ENCODE measurements at places on chromosomes 11 and 22. TPM values are rescaled to one million over a fixed set of nuclear protein-coding genes. Genes with fewer than 3 reads are reported as not detected.

DNA sequence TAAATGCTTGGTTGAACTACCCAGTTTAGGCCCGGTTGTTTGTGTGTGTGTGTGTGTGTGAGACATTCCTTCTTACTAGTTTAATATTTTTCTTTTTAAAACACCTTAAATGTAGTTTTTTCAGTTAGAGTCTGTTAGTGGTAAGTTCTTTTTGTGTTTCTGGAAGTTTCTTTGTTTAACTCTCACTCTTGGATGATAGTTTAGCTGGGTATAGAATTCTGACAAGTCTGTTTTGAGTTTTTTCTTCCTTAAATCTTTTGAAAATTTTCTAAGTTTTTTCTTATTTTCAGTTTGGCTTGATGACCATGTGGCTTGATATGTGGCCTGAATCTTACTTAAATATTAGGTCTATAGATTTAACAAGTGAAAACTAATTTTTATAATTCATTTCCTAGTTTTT, 60.1 kb downstream of the PDE3B start:
- DNase-seq, result no peak

The SOX10 gene
- total RNA-seq, result not detected

The MS4A6E gene
- not detected for total RNA-seq

DNA sequence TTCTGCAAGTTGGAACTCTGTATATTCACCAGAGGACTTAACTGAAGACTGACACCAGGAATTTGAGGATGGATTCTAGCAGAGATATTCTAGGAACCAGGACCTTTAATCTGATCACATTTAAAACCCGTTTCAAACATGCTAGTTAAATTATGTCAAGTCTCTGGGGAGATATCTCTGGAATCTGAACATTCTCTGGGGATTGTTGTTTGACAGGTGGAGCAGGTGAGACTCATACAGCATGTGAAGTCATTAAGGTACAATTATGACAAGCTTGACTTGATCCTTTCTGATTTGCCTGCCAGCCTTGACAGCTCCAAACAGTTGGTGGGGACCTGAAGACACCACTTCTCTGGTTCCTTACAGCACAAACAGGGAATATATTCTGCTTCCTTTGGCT, 100.3 kb downstream of the FAT3 start:
- no peak for DNase-seq

GRCh38 chr22:31623592-31624304, 38.3 kb downstream of the PISD start:
- no peak for DNase-seq

GRCh38 chr11:13277768-13278608, at the start of gene BMAL1:
TSS of gene BMAL1 (plus strand) at chr11:13277790. CDS start at chr11:13354309, 76,519 bp downstream.
- peak; percentile 39 for DNase-seq

DNA sequence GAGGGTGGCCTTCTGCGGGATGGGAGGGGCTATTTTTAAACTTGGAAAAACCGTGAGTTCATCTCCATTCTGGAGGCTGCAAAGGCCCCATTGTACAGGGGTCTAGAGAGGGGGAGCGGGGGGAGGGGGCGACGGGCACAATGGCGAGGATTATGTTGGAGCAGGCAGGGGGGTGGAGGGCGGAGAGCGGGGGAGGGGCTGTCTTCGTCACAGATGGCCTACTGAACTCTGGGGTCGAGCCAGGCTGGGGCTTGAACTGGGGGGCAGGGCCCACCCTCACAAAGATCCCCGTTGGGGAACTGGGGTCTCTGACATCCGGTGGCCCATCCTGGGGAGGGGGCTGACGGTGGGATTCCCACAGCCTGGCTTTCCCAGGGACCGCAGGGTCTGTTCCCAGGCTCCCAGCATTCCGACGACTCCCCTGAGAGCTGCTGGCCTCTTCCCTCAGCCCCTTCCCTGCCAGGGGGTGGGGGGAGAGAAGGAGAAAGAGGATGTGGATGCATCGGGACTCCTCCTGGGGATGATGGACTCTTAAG, 3.4 kb upstream of the MCAM start:
- no peak for DNase-seq

The C11orf91 gene
- total RNA-seq, result 0.11 TPM

- no peak for DNase-seq
Measured at GRCh38 chr22:49086181-49086580, 741.5 kb downstream of the BRD1 start.

GRCh38 chr11:94790661-94791180, 22.6 kb downstream of the AMOTL1 start:
- DNase-seq, result peak; percentile 94

GRCh38 chr22:35044607-35045390, 21.2 kb upstream of the ISX start:
- DNase-seq, result peak; percentile 63

DNA sequence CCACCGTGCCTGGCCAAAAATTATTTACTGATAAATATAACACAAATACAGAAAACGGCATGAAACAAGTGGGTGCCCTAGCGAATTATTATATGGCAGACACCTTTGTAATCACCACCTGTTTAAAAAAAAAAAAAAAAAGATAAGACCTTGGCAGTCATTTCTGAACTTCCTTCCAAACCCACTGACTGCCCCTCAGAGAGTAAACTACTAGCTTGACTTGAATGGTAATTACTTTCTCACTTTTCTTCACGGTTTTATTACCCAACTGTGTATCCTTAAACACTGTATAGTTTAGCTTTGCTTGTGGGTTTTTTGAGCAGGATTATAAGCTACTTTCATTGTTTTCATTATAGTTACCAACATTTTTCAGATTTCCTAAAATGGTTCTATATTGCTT, 23.7 kb downstream of the SFI1 start:
- no peak for DNase-seq

The C22orf42 gene
- not detected for total RNA-seq

GRCh38 chr11:74311352-74311926, at the start of gene P4HA3:
TSS of gene P4HA3 (minus strand) at chr11:74311640. CDS start at chr11:74311611, 29 bp downstream.
- DNase-seq, result no peak

DNA sequence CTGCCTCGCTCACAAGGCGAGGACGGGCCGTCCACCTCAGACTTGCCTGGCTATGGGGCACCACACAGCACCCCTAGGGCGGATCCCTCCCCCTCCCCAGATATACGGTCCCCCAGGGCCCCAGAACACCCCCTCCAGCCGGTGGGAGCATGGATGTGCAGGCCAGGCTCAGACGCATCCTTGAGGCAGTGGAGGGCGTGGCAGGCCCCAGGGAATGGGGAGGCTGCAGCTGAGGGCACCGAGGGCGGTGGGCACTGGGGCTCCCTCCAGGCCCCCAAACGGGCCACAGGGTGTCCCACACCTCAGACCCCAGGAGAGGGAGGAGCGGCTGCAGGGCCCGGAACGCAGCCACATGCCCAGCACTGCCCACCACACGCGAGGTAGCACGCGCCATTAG, 12.1 kb downstream of the TTLL8 start:
- no peak for DNase-seq

DNA sequence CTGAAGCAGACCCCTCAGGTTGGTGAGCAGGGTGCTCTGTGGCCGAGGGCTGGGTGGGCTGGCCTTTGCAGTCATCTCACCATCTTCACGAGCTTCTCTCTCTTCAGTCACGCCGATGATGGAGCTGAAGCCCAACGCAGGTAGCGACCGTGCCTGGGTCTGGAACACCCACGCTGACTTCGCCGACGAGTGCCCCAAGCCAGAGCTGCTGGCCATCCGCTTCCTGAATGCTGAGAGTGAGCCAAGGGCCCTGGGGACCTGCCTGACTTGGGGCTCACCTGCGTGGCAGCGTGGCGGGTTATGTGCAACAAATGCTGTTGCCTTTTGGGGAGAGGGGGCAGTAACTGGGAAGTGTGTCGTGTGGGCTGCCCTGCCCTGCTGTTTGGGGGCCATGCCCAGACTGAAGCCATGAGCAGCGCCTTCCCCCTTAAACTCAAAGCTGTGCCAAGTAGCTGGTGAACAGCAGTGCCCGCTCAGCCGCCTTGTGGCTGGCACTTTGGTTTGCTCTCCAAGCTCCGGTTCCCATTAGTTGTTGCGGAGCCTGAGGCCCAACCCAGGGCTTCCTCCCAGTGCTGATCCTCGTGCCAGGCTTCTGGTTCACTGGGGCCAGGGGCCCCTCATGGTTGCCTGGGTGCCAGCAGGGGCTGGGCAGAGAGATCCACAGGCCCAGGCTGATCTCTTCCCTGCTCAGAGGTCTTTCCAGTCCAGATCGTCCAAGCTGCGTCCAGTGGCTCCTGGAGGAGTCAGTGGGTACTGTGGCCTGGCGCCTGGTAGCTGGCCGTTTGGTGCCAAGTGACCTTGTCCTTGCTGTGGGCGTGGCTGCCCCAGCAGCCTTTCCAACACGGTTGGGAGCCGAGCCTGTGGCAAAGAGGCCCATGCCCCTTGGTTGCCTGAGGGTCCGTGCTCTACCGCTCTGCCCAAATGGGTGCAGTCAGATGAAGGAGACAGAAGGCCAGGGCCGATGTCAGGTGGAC, 6.1 kb upstream of the ZDHHC8 start:
- DNase-seq, result no peak

DNA sequence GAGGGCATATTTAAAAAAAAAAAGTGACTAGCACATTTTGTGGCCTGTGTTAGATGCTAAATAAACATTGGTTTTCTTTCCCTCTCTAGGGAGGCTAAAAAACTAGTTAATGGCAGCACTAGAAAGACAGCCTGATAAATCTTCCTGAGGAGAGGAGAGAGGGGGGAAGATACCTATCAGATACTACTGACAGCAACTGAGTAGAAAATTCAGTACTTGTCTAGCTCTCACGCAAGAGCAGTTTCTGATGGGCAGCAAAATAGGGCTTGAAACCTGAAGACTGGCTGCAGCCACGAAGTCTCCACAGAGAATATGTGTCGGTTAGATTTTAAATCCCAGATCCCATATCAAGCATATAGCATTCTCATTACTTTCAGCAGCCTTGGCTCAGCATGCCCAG, 388.2 kb downstream of the KCNA4 start:
- DNase-seq, result no peak

DNA sequence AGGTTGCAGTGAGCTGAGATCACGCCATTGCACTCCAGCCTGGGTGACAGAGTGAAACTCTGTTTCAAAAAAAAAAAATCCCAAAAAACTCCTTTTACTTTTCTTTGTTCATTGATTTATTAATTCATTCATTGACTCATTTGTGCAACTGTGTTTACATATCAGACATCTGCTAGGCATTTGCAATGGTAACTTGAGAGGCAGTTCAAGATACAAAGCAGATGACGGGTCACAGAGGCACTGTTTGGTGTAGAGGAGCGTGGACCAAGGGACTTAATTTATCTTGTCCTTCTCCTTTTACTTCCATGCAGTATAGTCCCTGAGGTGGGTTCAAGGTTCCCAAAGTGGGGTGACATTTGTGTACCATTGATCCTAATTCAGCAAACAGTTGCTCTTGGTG, 71.4 kb downstream of the KIAA1671 start:
- no peak for DNase-seq

The CBX7 gene
- total RNA-seq, result 0.80 TPM

GRCh38 chr11:6237266-6237665, 1.6 kb upstream of the CNGA4 start:
- peak; percentile 50 for DNase-seq

DNA sequence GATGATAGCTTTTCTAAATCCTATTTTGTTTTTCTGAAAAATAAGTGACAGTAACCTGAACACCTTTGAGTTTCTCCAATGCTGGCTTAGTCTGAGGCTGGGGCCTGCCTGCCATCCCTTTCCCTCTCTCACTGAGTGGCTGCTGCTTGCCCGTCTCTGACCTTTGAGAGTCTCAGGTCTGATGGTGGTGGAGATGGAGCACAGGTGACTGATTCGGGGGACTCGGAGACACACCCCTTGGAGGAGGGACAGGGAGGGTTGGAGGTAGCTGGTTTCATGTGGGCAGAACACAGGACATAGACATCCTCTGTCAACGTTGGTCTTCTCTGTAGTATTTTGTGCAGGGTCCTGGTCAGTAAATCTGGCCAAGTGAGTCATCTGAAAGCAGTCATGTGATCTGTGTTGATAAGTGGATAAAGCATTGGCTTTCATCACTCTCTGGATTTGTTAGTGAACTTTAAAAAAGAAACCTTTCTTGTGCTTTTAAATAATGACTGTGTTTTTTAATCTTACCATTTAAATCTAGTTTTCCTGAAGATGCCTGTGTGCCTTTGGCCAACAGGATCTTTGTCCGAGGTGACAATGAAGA, 47.1 kb upstream of the CLDN5 start:
- no peak for DNase-seq
